ENCODE measurements at places on chromosomes 5 and 9.

- DNase-seq: no peak
These were observed 188.7 kb downstream of the HSPA4 start for GRCh38 chr5:133240425-133241091.

GRCh38 chr5:150113047-150113744 lies 26.8 kb upstream of the CSF1R start:
- DNase-seq: peak; percentile 8

- DNase-seq: no peak
These were observed 53.8 kb downstream of the NIM1K start for GRCh38 chr5:43245724-43246385.

GRCh38 chr5:138468133-138468965 lies 3.1 kb downstream of the EGR1 start:
- DNase-seq: no peak

- no peak for DNase-seq
These were observed at the start of gene CCDC192 for GRCh38 chr5:127702926-127703561. TSS of gene CCDC192 (plus strand) at chr5:127703391. CDS start at chr5:127703446, 55 bp downstream.

DNA sequence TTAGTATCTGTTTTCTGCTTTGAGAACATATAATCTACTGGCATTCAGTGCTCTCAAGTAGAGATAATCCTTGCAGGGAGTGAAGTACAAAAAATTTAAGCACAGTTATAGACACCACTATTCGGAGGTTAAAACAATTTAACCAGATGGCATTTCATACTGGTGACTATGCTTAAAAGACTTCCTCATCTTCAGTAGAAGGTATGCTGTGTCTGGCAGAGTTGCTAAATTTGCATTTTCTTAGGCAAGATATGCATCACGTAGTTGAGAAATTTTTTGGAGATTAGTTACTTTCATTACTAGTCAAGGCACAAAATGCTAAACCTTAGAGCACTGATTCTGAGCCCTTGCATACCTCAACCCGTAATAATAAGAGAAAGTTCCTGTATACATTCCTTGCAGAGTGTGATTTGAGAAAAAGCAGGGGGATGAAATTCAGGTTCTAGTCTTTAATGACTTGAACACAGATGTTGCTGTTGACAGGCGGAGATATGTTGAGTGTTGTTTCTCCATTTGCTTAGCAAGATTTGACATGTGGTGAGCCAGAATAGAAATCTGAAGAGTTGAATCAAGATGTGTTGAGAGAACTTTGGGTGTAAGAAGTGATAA lies 70.8 kb upstream of the STARD4 start:
- no peak for DNase-seq

DNA sequence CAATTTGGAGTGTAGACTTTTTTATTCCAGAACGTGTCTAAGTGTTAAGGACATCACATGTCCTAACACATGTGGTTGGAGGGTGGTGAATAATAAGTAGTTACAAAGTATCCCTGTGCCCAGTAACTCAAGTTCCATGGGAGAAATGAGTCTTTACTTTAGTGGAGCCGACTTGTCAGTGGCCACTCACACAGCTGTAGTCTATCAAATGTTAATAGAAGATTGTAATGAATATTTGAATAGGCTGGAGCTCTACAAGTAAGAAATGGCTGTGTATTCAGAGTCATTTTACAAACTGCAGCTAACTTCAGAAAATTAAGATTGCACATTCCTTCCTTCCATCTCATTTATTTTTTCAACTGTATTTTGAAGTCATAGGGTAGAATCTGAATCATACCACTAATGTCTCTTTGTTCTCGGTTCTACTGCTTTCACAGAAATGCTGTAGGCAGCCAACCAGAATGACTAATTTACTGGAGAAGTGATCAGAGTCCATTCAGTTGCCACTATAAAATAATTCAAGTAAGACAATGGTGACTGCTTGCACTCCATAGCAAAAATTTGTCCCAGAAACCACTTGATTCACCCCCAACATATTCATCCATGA lies 394.8 kb downstream of the NR2F1-AS1 start:
- no peak for DNase-seq

DNA sequence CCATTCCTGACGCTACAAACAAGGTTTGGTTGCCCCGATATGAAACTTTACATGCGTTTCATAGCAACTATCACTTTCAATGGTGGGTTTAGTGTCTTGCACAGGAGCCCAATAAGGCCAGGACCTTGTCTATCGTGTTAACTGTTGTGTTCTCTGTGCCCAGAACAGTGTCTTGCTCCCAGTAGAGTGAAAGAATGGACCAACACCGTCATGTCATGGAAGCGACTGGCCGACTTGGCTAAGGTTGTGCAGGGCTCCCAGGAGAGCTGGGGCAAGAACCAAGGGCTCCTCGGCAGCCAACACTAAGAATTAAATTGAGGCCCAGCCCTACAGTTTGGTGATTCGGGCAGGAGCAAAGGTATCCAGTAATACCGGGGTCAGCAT lies 498 bp upstream of the ARHGEF37 start:
- DNase-seq: no peak

- DNase-seq: no peak
These were observed 246.8 kb upstream of the HAPLN1 start for GRCh38 chr5:83967417-83967816.

GRCh38 chr5:136242611-136243010 lies 49.6 kb upstream of the SMIM32 start:
- no peak for DNase-seq

DNA sequence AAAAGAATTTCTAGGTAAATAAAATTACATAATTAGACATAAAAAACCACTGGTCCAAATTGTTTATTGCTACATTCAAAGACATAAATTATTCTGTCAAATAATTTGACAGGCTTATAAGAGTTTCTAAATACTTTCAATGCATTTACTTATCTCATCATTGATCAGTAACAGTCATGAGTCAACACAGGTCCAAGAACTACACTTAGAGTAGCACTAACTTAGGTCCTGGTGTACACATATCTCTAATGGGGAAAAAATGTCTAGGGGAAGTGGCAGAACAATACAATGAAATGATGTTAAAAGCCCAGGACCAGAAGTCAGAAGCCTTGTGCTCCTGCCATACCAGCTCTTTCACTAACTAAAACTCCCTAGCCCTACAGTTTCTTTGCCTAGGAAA lies 96.5 kb upstream of the SLCO6A1 start:
- DNase-seq: no peak

- no peak for DNase-seq
These were observed 215.0 kb upstream of the PANK3 start for GRCh38 chr5:168793841-168794837.

DNA sequence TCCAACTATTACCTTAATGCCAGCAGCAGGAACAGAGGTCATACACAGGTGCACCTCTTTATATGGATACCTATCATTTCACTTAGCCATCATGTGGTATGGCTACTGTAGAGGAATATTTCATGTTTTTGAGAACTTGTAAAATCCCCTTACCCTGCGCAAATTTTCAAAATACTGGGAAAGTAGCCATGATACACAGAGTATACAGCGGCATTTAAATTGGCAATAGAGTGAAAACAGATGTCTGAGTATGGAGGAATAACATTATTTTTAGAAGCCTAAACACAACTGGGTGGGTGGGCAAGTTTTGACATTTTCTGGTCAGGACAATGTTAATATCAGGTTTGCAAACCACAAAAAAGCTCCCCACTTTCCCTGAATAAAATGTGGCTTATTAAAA lies 109.5 kb downstream of the SMIM23 start:
- DNase-seq: no peak

- no peak for DNase-seq
These were observed 191.0 kb downstream of the ESM1 start for GRCh38 chr5:54794135-54794975.

DNA sequence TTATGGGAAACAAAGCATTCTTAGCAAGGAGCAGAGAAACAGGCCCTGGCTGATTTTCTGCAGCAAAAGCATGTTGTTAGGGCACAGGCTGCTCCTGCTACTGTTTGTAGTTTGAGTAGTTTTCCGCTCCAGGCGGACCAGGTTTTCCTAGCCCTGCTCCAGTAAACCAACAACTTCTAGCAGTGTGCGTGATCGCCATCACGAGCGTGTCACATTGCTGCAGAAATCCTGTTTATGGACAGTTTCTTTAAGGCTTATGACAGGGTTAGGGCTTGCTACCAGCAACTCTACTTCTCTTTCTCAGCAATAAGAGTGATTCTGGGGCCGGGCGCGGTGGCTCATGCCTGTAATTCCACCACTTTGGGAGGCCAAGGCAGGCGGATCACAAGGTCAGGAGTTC lies 803.9 kb upstream of the CDH10 start:
- DNase-seq: no peak

DNA sequence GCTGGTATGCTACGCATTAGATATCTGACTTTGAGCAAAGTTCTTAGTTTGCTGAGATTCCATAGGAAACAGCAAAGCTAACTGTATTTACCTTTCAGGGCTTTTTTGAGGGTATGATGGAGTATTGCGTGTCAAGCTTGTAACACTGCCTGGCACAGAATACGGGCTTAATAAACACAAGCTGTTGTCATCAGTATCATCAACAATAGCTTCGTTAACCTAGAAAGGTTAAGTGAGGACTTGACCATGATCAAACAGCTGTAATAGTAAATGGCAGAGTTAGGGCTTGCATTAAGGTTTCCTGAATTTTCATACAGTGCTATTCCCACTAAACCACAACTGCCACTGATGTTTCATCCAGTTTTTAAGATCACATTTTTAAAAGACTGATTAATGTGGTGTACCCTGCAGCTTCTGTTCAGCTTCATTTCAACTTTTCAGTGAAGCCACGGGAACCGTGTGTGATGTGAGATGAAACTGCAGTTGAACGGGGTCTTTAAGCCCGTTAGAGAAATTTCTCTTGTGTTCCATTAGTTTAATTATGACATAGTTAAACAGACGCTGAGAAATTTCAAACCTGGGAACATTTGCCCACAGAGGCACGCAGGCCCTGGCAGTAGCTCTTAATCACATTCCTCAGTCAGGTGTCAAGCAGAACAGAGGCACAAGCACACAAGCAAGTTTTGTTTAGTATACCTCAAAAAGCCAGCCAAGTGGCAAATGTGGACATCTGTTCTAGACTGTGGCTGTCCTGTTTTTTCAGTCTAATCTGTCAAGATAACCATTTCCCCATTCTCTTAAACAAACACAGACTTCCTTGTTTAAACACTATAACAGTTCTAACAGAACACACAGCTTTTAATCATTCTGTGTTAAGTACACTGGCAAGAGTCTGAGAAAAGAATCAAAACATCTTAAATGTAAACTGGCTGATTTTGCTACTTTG lies 147.1 kb downstream of the ZNF608 start:
- no peak for DNase-seq

DNA sequence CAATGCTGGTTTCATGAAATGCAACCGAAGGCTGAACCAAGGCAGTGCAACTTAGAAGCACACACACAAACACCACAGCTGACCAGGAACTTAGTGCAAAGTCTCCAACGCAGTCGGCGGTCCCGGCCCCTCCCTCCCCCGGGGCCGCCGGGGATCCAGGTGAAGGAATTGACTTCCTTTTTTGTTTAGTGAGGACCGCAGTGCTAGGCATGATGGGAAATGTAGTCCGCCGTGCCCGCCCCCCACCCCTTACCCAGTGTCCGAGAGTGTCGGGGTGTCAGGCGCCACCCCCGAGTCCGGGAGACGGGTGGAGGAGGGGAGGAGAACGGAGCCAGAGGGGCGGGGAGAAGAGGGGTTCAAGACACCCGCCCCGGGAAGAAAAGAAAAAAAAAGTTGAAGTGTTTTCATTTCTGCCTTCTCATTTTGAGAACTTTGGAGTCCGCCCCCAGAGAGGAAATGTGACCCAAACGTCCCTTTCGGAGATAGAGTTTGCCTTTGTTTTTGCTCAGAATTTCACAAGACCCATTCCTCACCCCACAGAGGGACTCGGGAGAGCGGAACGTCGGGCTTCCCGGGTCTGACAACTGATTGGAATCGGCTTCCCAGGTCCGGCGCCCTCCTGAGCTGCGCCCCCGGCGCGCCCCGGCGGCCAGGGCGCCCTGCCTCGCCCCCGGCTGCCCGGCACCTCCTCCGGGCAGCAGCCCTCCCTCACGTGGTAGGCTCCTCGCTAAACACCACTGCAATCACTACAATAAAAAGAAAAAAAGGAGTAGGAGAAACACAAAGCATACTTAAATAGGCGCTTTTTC lies 2.0 kb downstream of the IER5L start:
- peak; percentile 63 for DNase-seq

DNA sequence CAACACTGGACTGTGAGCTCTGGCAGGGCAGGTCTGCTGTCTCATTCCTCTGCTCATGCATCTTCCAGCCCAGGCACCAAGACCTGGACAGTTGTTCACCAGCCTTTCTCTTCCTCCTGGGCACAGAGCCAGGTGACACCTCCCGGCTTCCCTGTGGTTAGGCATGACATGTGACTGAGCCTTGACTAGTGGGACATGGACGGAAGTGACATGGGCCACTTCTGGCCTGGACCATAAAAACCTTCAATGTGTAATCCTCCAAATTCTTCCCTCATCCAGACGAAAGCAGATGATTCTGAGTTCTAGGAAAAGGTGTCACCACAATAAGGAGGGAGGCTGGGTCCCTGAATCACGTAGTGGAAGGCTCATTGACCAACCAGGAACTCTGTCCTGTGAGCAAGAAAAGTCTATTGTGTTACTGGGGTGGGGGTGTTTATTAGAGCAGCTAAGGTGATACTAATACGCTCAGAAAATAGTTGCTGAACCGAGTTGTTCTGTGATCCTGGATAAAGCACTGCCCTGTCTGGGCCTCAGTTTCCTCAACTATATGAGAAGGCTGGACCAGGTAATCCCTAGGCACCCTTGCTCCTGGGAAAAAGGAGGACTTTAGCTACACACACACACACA lies 26.6 kb upstream of the CRB2 start:
- no peak for DNase-seq

DNA sequence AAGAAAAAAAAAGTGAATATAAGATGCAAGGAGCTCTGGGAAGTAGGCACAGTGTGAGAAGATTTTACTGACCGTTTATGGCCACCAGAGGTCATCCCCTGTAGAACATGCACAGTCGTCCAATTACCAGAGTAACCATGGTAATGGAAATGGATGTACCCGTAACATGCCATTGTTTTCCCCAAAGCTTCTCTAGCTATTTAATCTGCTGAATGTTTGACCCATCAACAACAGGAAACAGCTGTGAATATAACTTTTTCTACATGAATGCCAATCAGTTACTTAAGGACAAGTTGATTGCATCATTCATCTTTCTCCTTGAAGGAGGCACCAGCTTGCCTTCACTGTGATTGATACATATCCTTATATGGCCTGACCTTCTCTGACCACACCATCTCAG lies 1967.0 kb upstream of the CDH9 start:
- DNase-seq: no peak

- DNase-seq: no peak
These were observed 30.4 kb downstream of the GNG10 start for GRCh38 chr9:111691672-111692329.

DNA sequence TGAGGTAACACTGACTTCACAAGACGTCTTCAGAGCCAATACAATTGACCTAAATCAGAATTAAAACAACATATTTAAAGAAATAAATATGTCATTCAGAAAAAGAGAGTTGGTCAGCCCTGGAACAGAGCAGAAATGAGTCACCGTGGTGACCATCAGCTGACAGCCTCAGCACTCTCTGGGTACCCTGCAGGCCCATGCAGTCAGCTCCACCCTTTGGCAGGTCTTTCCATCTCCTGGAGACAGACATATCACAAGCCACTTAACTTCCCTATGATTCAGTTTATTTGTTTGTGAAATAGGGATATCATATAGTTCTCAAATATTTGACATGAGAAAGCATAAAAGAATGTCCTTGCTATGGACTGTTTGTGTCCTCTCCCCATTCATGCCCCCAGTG lies 151.6 kb upstream of the MEF2C start:
- DNase-seq: no peak

Data from GM12891 (cell line).